H7 (cell line): ENCODE measurements at places on chromosomes 6 and 20. TPM values are rescaled to one million over a fixed set of nuclear protein-coding genes. Genes with fewer than 3 reads are reported as not detected.

DNA sequence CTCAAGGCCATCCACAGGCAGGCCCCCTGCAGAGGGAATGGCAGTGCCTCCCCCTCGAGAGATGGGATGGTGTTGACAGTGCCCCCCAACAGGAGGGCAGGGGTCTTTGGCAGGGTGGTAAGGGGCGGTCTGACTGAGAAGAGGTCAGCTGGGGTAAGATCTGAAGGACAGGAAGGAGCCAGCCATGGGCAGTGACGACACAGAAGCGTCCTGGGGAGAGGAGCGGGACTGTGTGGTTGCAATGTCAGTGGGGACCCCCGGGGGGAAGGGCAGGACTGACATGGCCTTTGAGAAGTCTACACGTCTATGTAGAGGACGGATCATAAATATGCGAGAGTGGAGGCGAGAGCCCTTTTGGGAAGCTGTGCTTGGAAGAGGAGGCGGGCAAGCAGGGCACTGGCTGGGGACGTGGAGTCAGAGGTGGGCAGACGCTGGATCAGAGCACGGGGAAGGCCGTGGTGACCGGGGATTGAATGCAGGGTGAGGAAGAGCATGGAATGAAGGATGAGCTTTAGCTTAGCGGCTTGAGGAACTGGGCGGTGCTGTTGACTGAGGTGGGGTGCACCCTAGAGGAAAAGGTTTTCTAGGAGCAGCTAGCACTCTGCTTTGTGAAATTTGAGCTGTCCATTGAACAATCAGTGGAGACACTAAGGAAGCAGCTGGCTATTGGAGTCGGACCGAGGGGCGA is 82.5 kb upstream of the AGPAT4 start:
- no peak for DNase-seq

DNA sequence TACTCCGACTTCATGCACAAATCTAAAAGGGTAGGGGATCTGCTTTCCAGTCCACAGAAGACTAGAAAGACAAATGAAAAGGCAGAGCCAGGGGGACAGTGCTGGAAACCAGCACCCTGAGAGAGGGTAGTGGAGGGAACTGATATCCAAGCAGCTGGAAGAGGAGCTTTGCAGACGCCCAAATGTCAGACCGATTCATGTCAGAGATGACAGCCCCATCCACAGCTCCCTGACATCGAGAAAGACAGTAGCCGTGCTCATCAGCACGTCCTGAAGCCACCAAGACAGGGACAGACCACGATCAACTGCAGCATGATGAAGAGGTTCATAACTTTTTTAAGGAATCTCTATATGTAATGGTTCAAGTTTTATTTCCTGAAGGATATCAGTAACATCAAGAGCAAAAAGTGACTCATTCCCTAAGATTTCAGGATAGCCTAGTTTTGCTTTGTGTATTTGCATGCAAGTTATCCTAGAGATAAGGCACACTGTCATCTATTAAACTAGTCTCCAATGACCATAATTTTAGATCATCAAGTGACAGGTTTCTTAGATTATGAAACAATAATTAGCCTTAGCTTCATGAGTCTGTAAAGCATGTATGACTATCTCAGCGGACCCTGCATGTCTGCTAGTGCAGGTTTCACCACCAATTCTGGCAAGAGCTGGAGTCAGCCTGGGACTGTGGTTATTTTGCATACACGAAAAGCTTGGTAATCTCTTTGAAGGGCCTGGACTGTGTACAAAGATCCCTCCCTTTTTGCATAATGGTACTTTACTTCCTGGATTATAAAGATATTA is 43.0 kb downstream of the PRDM1 start:
- no peak for DNase-seq

DNA sequence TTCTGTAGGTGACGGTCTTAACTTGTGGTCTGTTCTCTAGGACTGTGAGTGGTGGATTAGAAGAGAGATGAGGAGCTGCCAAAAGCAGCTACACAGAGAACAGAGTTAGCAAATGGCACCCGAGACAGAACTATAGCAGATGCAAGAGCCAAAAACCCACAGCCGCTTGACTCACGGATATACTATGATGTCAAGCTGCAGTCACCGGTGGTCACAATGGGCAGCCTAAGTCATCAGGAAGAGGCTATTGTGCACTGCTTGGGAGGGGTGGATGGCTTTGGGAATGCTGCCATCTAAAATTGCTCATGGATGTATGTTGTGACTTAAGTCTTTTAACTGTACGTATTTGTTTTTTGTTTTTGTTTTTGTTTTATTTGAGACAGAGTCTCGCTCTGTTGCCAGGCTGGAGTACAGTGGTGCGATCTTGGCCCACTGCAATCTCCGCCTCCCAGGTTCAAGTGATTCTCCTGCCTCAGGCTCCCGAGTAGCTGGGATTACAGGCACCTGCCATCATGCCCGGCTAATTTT is at the start of gene GTSF1L:
Gene GTSF1L (minus strand): TSS at position 192 of the 528 bp plus-strand sequence. CDS start 308 bp downstream, outside the sequence.
- DNase-seq = no peak

The UNC5CL gene
- 4.2 and 4.3 TPM in 2 replicates for total RNA-seq

The ZC3H12D gene
- total RNA-seq = 0.03 and 0.18 TPM in 2 replicates
